ENCODE measurements at places on chromosomes 2 and 18. TPM values are rescaled to one million over a fixed set of nuclear protein-coding genes. Genes with fewer than 3 reads are reported as not detected.
A peak's percentile ranks its signal among the peaks of the same experiment; 100 is the strongest.

DNA sequence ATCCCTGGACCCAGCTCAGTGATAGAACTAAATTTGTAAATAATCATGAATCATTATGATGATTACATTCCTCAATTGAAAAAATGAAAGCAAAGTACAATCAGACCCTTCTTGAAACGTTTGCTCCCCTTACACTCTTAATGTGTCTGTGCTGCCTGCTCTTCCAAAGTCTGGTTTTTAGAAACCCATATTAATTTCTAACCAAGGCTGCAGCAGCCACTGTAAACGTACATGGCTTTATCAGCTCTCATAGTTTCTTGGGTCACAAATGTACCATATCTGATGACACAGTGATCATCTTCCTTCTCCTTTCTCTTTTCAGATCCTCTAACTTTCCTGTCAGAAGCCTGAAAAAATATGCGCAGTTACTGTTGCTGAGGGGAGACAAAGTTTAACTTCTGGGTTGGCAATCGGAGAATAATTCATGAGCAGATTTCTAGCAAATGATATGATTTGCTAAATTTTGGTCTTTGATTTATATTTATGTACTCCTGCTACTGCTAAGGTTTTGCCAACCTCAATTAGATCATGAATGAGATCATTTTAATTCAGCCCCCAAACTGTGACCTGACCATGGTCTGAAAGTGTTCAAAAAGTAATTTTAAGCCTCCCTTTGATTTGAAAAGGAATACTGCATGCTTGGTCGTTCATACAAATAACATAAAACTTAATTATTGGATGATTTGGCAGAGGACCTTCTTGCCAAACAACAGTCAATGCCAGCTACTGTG is 12.3 kb downstream of the ZEB2 start:
- H3K27me3 ChIP-seq: no peaks in the 10 kb centered on the region
- peaks cover 67% of the 10 kb centered on the region for H3K4me1 ChIP-seq
- DNase-seq: no peak
- no peaks in the 10 kb centered on the region for H3K36me3 ChIP-seq
- peak overlapping the region; percentile 99 for H3K27ac ChIP-seq

DNA sequence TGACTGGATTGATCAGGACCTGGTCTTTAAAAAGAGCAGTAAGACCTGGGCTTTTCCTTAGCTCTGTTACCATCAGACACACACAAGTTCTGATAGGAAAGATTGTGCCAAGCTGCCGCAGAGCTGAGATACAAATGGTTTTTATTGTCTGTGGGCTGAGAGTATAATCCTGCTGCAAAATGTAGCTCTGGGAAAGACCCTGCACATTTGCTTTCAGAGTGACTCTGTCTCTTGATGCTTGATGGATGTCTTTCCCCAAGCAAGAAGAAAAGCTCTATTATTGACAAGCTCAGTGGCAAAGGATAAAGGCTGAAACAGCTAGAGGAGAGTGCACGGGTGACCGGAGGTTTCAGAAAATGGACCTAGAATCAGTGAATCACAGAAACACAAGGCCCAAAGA is 95.3 kb upstream of the PARD3B start:
- H3K36me3 ChIP-seq: no peaks in the 10 kb centered on the region
- H3K27me3 ChIP-seq: no peaks in the 10 kb centered on the region
- peaks cover 35% of the 10 kb centered on the region for H3K4me1 ChIP-seq
- no peak for DNase-seq
- H3K27ac ChIP-seq: no peak overlapping the region
- H3K4me3 ChIP-seq: no peak overlapping the region

DNA sequence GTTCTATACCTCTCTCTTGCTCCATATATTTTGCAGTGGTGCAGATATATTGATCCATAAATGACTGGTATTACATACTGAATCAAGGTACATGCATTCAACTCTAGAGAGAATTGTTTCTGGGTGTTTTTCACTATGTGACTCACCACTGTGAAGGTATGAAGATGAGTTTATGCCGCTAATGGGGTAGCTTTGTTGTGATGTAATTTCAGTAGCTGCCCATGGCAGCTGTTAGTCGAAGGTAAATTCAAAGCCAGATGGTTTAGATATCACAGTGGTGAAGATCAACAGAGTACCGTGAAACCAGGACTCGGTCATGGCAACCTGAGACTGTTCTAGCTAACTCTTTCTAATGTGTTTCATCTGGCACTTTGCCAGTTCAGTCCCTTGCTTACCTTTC is 50.4 kb downstream of the PKP4 start:
- no peaks in the 10 kb centered on the region for H3K27me3 ChIP-seq
- H3K36me3 ChIP-seq: no peaks in the 10 kb centered on the region
- no peak overlapping the region for H3K4me3 ChIP-seq
- DNase-seq: no peak

The BOLL gene
- not detected for total RNA-seq

- no peak for DNase-seq
- no peaks in the 10 kb centered on the region for H3K27me3 ChIP-seq
- H3K36me3 ChIP-seq: no peaks in the 10 kb centered on the region
- no peaks in the 10 kb centered on the region for H3K4me1 ChIP-seq
- no peak overlapping the region for H3K4me3 ChIP-seq
- H3K27ac ChIP-seq: no peak overlapping the region
Measured at GRCh38 chr2:189933911-189934399, 128.6 kb downstream of the MSTN start.
